GM23248 (cell line): ENCODE measurements at places on chromosomes 11 and 22. TPM values are rescaled to one million over a fixed set of nuclear protein-coding genes. Genes with fewer than 3 reads are reported as not detected.

The VSIG2 gene
- not detected in 2 replicates for total RNA-seq

The APOL5 gene
- not detected in 2 replicates for total RNA-seq

The C11orf21 gene
- total RNA-seq: not detected in 2 replicates

- peak; percentile 79 for DNase-seq
These were observed 4.6 kb downstream of the MYH9 start for GRCh38 chr22:36383110-36383581.

- no peak for DNase-seq
These were observed 156.4 kb downstream of the ATG16L2 start for GRCh38 chr11:72970557-72971118.

DNA sequence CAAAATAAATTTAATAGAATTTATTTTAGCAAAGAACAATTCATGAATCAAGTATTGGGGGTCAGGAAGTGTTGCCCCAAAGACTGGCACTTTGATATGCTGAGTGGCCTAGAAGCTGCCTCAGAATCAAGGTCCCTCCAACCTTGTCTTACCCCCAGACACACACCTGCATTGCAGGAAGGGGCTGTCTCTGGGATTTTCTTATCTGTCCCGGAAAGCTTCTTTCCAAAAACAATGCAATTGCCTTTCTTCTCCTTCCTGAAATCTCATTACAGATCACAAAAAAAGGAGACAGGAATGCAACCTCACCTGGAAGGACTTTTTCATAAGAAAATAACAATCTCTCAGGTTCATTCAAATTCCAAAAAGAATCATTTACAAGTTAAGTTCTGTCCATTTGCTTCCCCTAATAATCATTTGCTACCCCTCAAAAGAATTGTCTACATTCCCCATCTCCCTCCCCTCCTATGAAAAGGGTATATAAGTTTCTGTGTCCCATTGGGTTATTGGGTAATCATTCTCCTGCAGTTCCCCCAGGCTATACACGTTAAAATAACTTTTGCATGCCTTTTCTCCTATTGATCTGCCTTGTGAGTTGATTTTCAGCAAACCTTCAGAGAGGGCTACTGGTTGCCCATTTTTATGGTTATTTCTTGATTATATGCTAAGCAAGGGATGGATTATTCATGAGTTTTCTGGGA lies 21.3 kb downstream of the OR10A6 start:
- no peak for DNase-seq

GRCh38 chr22:48137640-48138039 lies 1375.2 kb downstream of the TBC1D22A start:
- no peak for DNase-seq

GRCh38 chr11:59206635-59207034 lies 6.1 kb downstream of the MPEG1 start:
- peak; percentile 44 for DNase-seq

GRCh38 chr11:72720047-72720446 lies 32.2 kb downstream of the ARAP1 start:
- no peak for DNase-seq

- no peak for DNase-seq
These were observed 57.6 kb downstream of the APOL3 start for GRCh38 chr22:36102995-36103394.

GRCh38 chr22:49853981-49854831 lies 562 bp downstream of the ZBED4 start:
- DNase-seq: peak; percentile 61

DNA sequence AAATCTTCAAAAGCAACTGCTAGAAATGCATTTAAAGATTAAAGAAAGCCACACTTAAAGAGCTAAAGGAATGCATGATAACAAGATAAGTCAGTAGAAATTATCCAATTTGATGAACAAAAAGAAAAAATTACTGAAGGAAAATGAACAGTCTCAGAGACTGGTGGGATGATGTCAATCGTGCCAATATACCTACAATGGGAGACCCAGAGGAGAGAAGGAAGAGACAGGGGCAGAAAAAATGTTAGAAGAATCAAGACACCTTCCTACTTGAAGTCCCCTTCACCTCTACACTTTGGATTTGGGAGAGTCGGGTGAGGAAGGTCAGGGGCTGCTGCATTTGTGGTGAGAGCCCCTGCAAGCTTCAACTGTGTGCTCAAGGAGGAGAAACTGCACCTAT lies 216.3 kb downstream of the BUD13 start:
- no peak for DNase-seq
